B cell (primary cell): ENCODE measurements at places on chromosomes 5 and 9. TPM values are rescaled to one million over a fixed set of nuclear protein-coding genes. Genes with fewer than 3 reads are reported as not detected.

GRCh38 chr5:122978068-122978467 is 58.5 kb downstream of the PPIC start:
- DNase-seq, result no peak

GRCh38 chr5:54632131-54632701 is 114.7 kb downstream of the SNX18 start:
- no peak for DNase-seq

DNA sequence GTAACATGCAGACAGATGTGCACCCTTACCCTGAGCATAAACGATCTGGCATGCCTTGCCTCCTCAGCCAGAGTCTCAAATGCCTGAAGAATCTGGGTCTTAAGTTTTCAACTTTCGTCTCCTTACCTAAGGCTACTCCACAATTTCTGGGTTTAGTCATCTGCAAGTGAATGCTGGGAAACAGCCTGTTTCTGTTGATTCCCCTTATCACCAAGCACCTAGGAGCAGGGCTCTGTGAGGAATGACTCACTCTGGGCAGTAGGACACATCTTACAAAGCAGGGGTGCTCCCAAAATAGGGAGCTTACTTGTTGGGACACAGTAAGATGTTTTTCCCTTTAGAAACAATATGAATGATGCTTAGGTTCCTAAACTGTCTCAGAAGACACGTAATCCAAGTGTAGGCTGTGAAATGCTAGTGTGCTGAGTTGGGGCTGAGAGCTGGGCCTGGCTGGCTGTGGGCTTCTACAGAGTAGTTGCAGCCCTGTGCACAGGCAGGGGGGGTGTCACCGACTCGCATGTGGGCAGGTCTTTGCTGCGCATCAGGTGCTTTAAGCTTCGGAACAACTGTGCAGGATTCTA is 58.0 kb downstream of the DAP start:
- DNase-seq, result no peak

DNA sequence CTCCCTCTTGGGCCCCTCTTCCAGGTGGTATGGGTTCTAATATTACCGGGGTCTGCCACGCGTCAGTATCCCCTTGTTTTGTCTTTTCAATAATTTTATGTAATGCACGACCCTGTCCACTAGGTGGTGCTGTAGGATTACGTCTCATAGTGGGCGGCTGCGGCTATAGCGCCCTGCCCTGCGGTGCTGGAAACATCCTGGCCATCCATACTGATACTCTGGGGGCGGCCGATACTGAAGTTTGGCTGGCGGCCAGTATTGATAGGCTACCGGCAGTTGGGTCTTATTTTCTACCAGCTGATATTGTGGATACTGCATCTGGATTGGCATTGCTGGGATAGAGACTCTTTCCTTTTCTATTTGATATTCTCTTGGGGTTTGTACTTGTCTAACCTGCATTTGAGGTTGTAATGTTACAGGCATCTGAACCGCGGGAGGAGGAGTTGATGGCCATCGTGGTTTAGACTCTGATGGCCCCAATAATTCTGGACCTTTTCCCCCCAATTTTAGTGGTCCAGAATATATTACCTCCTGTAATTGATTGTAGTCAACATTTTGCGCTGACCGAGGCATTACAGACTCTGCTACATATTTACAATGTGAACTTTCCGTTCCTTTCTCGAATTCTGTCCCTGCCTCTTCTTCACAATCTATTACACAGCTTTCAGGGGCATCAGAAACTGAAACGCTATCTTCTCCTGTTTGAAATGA is 3.3 kb upstream of the TMEM141 start:
- peak; percentile 86 for DNase-seq

- DNase-seq, result no peak
Measured at GRCh38 chr5:179403426-179404147, 58.3 kb upstream of the ADAMTS2 start.

- no peak for DNase-seq
Measured at GRCh38 chr5:152146566-152146965, 221.9 kb upstream of the GLRA1 start.

- DNase-seq, result no peak
Measured at GRCh38 chr5:145408048-145408341, 427.1 kb downstream of the PRELID2 start.

DNA sequence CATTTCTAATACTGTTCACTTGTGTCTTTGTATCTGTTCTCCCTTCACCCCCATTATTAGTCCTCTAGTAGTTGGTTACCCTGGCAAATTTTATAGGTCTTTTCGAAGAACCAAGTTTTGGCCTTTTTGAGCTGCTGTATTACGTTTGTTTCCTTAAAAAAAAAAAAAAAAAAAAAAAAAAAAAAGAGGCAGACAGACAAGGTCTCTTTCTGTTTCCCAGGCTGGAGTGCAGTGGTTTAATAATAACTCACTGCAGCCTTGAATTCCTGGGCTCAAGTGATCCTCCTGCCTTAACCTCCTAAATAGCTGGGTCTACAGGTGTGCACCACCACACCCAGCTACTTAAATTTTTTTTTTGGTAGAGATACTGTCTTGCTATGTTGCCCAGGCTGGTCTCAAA is 20.9 kb downstream of the DDX4 start:
- no peak for DNase-seq

- no peak for DNase-seq
Measured at GRCh38 chr5:93899026-93899600, 157.7 kb upstream of the POU5F2 start.

DNA sequence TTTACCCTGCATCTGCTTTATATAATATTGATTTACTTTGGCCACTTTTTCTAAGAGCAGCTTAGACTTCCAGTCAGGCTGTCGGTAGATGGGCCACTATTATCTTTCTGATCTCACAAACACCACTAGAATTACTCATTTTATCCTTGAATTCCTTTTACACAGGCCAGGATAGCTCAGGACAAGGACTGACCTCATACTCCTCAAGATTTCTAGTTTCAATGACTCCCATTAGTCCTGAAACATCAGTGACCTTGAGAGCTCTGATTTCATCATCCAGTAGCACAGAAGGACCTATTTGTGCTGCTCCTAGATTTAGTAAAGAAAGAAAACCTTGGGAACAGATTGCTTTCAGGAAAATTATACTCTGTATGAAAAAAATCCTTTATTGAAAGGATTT is 727.9 kb upstream of the PTPRD start:
- DNase-seq, result no peak

DNA sequence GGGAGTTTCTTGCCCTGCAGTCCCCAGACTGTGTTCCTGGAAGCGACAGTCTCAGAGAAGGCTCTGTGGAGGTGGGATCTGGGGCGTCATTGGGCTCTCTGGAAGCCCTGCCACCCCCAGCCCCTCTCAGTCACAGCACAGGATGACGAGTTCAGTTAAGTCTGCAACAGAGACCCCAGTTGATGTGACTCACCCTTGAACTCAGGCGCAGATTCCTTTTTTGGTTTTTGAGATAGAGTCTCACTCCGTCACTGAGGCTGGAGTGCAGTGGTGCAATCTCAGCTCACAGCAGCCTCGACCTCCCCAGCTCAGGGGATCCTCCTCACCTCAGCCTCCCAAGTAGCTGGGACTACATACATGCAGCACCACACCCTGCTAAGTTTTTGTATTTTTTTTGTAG is 8.3 kb downstream of the HRH2 start:
- DNase-seq, result no peak

DNA sequence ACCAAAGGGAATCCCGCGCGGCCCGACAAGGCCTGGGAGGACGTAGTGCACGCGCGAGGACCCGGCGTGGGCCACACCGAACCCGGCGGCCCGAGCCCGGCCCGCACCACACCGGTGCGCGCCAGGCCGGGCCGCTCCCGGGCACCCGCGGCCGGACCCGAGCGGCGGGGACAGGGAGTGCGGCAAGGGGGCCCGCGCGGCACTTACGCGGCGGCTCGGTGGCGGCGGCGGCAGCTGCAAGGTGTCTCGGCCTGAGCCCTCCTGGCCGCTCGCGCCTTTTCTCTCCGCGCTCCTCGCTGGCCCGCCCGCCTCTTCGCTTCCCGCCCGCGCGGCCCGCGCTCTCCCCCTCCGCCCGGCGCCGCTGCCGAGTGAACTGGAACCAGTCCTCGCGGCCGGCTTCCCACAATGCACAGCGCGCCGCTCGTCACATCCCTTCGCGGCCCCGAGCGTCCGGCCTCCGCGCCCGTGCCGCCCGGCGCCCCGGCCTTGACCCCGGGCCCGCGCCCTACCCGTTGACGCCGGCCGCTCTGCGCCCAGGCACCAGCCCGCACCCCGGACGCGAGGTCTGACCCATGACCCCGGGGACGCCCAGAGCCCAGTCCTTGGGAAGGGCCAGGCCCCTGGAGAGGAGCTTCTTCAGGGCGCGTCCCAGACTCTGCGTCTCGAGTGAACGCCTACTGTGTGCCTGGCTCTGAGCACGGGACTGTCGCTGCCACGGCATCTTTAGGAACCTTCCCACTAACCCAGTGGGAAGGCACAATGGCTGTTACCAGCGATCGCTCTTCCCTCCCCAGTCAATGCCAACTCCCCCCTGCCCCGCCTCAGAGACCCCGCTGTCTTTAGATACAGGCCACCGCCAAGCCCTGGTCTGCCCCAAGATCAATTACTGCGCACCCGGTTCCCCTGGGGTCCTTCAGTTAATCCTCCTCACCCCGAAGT is at the start of gene MACROH2A1:
TSS of gene MACROH2A1 (minus strand) at position 377 of the 939 bp plus-strand sequence. CDS start 10,138 bp downstream, outside the sequence.
- DNase-seq, result peak; percentile 90

DNA sequence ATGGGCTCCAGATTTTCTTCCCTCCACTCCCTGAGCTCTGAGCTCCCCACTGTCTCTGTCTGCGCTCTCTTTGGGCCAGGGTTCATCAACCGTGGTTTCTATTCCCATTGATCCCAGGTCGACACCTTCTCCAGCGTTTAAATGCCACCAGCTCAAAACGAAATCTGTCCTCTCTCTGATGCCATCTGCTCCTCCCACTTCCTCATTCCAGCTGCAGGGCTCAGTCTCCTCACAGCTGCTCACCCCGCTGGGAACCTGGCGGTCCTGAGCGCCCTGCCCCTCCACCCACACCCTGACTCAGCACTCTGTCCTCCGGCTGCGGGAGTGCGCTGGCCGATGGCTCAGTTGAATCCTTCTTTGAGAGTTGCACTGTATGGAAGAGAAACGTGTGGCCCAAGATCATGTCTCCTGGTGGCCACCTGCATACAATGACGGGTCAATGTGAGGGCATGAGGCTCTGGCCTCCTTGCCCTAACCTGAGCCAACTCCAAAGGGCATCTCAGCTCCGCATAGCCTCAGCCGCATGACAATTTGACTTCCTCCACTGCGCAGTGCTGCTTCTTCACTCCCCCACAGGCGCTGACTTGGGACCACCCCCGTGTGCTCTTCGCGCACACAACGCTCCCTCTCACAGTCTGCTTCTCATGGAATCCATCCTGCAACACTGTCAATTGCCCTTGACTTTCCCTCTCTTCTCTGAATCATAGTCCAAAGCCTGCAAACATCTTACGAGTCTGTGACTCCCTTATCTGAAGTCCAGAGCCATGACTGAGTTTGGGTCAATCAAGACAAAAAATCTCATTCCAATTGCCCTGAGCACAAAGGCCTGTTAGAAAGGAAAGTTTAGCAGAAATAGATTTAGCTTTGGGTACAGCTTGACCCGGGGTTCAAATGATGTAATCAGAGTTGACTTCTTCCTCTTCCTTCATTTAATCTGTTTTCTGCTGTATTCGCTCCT is 82.4 kb downstream of the PTCH1 start:
- DNase-seq, result no peak

DNA sequence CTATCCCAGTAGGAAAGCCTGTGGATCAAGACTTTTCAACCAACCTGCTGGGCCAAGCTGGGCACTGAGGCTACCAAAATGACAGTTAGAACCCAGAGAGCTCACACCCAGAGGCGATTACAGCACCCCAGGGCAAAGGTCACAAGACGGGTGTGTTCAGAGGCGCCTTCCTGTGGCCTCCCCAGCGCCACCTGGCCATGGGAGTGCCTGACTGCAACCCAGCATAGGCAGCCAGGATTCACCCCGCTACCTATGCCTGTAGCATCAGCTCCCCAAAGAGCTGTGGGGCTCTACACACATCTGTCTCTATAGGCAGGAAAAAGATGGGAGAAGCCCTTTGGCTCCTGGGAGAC is 33.5 kb downstream of the PDGFRB start:
- no peak for DNase-seq

DNA sequence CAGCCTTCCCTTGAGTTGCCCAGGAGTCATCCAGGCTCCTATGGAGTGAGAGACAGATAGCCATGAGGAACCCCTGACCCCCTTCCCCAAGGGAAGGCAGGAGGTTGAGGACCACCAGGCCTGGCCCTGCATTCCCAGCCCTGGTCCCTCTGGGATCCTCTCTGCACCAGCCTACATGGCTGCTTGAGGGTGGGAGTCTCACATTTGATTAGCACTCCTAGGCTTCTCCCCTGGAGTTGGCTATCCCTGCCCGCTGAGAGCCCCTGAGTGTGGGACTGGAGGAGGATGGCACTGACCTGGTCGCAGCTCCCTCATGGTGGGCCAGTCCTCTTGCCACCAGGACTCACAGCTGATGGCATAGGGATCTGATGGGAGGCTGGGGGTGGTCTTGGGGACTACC is 46.7 kb downstream of the SAR1B start:
- DNase-seq, result no peak

GRCh38 chr5:138948471-138949222 is 73.5 kb upstream of the LRRTM2 start:
- DNase-seq, result no peak

- DNase-seq, result no peak
Measured at GRCh38 chr9:35350212-35350611, 139.7 kb upstream of the RUSC2 start.

DNA sequence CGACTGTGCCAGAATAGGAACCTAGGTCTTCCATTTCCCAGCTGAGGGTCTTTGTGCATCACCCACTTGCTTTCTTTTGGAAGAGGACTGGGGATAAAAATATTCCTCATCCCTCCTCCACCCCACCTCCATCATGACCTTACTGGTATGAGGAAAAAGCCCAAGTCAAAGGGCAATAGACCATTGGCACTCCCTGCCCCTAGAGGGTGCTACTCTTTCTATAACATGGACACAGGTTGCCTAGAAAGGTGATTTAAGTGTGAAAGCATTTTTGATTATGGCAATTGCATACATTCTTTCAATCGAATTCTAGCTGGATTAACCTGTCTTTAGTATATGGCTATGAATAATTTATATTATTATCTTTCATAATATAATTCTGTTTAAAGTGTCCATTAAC is 22.8 kb upstream of the ZNF618 start:
- no peak for DNase-seq

- DNase-seq, result no peak
Measured at GRCh38 chr5:132391870-132392269, 22.4 kb downstream of the SLC22A5 start.

- no peak for DNase-seq
Measured at GRCh38 chr9:98314381-98315066, 59.1 kb upstream of the TBC1D2 start.

DMRT3 gene
- total RNA-seq, result not detected in 2 replicates

F12 gene
- not detected in 2 replicates for total RNA-seq

PCDH1 gene
- not detected in 2 replicates for total RNA-seq

RBM27 gene
- total RNA-seq, result 28.7 and 29.8 TPM in 2 replicates

ANKRD18A gene
- total RNA-seq, result not detected in 2 replicates

NR4A3 gene
- 20.1 and 21.0 TPM in 2 replicates for total RNA-seq

ZNF618 gene
- 2.5 and 3.0 TPM in 2 replicates for total RNA-seq

SPINK4 gene
- total RNA-seq, result not detected in 2 replicates

TXNDC8 gene
- total RNA-seq, result not detected in 2 replicates

C5orf52 gene
- total RNA-seq, result not detected in 2 replicates

FGF10 gene
- total RNA-seq, result not detected in 2 replicates
